Activated CD8-positive, alpha-beta memory T cell treated with anti-CD3 and anti-CD28 coated beads for 1 hour (primary cell): ENCODE measurements at places on chromosomes 4 and X.

GRCh38 chr4:147430111-147430510 is 50.8 kb upstream of the EDNRA start:
- no peak for DNase-seq

GRCh38 chr4:6874981-6875380 is 34.6 kb upstream of the TBC1D14 start:
- DNase-seq, result no peak

DNA sequence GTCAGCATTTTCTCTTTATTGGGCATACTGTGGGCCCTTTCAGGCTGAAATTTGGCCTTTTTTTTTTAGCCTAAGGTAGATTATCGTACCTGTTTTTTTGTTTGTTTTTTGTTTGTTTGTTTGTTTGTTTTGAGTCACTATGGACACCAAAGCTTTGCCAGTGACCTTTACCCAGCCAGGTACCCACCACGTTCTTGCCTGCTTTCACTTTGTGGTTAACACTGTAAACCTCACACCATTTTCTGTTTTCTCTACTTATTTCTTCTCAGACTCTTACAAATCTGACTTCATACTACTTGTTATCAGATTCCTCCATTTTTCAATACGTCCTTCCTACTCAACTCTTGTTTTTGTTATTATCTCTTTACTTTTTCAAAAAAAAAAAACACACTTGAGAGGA is 81.5 kb downstream of the ZNF674 start:
- no peak for DNase-seq

GRCh38 chr4:1562371-1562770 is 121.7 kb downstream of the FAM53A start:
- DNase-seq, result no peak

- no peak for DNase-seq
These were observed 16.2 kb upstream of the AFF1 start for GRCh38 chr4:86918539-86919072.

- no peak for DNase-seq
These were observed 44.9 kb downstream of the NAT8L start for GRCh38 chr4:2103843-2104547.

DNA sequence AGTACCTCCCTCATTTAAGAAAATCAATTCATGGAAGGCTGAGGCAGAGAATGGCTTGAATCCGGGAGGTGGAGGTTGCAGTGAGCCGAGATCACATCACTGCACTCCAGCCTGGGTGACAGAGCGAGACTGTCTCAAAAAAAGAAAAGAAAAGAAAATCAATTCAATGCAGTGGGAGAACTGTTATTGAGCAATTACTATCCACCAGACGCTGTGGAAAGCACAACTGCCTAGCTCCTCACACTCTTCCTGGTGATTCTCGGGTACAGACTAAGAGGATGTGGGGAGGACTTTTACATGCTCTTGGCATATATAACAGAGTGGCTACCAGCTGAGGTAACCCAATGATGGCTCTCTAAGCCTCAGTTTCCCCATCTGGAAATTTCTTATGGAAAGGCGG is 2.7 kb upstream of the TMSB4X start:
- no peak for DNase-seq

DNA sequence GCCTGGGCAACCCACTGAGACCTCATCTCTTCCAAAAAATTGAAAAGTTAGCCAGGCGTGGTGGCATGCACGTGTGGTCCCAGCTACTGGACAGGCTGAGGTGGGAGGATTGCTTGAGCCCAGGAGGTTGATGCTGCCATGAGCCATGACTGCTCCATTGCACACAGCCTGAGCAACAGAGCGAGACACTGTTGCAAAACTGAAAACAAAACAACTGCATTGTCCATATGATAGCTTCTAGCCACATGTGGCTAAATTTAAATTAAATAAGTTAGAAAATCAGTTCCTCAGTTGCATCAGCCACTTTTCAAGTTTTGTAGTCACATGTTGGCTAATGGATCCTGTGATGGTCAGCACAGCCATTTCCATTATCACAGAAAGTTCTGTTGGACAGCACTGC is 67.9 kb downstream of the GAB1 start:
- no peak for DNase-seq

- DNase-seq, result no peak
These were observed 30.5 kb downstream of the RHOH start for GRCh38 chr4:40227284-40227683.

DNA sequence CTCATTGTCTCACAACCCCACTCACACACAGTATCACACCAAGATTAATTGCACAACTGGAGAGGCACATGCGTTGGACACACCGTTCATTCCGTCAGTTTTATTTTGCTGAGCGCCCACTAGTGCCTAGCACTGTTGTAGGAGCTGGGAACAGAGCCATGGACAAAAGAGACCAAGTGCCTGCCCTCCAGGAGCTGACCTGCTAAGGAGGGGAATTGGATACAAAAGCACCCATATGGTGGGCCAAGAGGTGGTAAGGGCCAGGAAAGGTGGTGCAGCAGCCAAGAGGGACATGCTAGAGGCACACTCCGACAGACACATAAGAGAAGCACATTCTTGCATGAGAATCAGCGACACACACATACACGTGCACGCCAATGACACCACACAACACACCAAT is 705 bp upstream of the CRMP1 start:
- DNase-seq, result no peak

DNA sequence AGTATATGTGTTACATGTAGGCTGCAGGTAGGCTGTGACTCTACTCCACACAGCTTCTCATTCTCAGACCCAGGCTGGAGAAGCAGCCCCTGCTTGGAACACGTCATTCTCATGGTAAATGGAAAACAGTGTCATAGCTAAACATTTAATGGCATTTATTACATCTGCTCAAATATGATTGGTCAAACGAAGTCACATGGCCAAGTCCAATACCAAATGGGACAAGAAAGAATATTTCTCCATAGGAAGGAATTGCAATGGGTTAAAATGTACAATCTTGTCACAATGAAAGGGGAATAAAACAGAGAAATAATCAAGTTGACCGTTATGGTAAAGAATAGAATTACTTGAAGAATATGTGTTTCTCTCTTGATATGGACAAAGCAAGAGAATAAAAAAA is 198.6 kb downstream of the ANAPC10 start:
- no peak for DNase-seq

- DNase-seq, result no peak
These were observed 77.3 kb upstream of the CLNK start for GRCh38 chr4:10761903-10762302.

- DNase-seq, result no peak
These were observed 13.5 kb downstream of the PRKX start for GRCh38 chrX:3699821-3700381.

DNA sequence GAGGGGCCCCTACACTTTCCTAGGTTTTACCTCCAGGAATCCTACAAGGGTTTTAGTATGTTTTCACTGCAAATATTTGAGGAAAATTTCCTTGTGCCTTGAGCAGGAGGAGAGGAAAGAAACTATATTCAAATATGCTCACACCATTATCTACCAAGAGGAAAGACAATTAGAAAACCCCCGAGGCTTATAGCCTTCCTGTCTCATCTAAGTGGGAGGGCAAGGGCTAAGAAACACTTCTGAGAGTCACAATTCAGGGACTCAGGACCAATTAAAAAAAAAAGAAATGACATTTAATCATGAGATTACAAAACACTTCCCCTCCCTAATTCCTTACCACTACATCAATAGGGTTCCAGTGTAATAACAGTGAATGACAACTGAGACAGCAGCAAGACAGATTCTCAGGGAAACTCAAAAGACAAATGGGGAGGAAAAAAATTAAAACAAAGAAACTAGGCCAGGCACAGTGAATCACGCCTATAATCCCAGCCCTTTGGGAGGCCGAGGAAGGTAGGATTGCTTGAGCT is 45.6 kb downstream of the ATRX start:
- DNase-seq, result no peak

DNA sequence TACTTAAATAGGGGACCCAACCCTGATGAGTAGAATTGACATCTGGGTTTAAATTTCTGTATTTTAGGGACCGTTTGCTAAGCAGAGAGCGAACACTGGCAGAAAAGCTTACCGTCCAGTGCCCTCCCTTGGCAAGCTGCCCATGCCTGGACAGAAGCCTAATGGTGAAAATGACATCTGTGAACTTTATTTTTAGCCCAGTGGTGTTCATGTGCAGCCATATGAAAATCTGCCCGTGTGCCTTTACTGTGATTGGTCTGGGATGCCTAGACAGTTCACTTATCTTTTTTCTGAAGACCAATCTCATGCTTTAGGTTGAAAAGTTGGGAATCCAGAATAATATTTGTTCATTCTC is 1.1 kb downstream of the STBD1 start:
- DNase-seq, result no peak

- DNase-seq, result no peak
These were observed 52.7 kb upstream of the FTHL17 start for GRCh38 chrX:31124536-31124935.

GRCh38 chr4:146255874-146256273 is 41.5 kb downstream of the REELD1 start:
- DNase-seq, result no peak

DNA sequence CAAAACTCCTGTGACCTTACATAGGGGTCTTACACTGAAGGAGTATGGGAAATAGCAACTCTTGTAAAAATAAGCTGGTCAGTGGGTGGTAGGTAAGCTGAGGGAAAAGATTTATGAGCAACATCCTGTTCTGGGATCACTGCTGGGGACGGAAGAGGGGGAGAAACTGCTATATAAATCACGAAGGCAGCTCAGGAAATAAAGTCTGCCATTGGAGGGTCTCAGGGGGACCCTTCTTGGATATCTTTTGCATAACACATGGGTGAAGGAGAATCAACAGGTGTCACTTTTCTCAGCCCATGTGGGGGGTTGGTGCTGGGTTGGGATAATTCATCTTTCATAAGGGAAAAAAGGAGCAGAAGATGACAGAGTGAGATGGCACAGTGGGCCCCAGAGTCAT is 33.7 kb downstream of the AFF1 start:
- DNase-seq, result no peak

GRCh38 chrX:39877905-39878304 is 219.9 kb downstream of the BCOR start:
- DNase-seq, result no peak

- DNase-seq, result no peak
These were observed at the start of gene NKX6-1 for GRCh38 chr4:84498935-84499623. Gene NKX6-1, minus strand, starts transcription at chr4:84499292. Its CDS starts 1,064 bp downstream, at chr4:84498228.

GRCh38 chr4:6516281-6516680 is 43.9 kb upstream of the PPP2R2C start:
- DNase-seq, result no peak

DNA sequence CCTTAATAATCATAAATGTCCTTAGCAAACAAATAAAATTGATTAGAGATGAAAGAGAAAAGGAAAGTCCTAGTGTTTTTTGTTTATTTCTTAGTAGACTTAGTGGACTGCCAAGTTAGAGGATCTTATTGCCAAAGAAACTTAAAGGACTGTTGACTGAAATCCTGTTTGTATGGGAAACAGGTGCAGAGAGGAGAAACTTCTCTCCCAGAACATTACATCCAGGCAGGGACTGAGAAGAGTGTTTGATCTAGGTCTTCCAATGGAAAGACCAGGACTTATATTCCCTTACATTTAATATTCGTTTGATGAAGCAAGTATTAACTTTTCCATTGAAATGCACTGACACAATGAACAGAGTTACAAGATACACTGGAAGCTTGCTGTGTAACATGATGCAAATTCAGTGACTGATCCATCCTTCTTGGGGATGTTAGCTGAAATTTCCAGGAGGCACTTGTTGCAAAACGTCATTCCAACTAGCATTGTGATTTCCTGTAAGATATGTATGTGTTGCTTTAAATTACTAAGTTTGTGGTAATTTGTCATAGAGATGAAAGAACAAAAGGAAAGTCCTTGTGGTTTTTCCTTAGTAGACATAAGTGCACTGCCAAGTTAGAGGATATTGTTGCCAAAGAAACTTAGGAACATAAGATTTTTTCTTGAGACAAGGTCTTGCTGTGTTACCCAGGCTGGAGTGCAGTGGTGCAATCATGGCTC is 505.6 kb downstream of the STIM2 start:
- DNase-seq, result no peak

- DNase-seq, result no peak
These were observed 54.7 kb downstream of the CNGA2 start for GRCh38 chrX:151789179-151789800.

- DNase-seq, result no peak
These were observed 220.3 kb upstream of the TENM3 start for GRCh38 chr4:182022909-182023308.

DNA sequence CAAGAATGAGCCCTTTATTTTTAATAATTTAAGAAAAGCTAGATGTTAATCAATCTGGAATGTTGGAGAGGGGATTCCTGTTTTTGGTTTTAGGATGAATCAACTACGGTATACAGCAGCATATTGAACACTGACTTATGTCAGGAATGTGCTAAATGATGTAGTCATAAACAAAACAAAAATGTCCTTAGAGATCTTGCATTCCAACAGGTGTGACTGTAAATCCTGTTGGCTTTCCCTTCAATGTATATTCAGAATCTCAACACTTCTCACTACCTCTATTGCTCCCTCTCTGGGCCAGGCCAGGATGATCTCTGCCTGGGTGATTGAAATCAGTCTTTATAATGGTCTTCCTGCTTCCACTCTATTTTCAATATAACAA is 37.8 kb upstream of the BDH2 start:
- DNase-seq, result no peak

DNA sequence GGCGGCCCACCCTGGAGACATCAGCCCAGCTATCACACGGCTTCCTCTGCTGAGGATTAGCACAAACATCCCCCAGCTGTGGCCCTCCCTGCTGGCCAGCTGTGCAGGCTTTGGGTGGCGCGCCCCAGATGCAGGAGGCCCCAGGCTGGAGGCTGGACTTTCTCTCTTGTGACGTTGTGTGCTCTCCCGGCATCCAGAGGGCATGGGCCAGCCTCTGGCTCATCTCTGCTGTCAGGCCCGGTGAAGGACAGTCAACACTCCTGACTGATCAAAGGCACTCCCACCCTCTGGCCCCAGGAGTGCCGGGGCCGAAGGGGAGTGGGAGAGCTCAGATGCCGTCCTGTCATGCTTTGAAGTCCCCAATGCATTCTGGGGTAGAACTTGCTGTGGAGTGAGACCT is 29.9 kb upstream of the PJA1 start:
- no peak for DNase-seq

DNA sequence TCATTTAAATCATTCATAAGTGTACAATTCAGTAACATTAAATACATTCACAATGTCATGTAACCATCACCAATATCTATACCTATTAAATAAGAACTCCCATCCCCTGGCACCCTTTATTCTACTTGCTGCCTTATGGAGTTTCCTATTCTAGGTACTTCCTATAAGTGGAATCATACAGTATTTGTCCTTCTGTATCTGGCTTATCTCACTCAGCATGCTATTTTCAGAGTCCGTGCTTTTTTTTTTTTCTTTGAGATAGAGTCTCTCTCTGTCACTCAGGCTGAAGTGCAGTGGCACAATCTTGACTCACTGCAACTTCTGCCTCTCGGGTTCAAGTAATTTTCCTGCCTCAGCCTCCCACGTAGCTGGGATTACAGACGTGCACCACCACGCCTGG is 67.9 kb upstream of the STOX2 start:
- DNase-seq, result no peak

- DNase-seq, result no peak
These were observed 49.0 kb upstream of the CDKN2AIP start for GRCh38 chr4:183395395-183395794.

GRCh38 chr4:106366026-106366425 is 2.6 kb downstream of the GIMD1 start:
- DNase-seq, result no peak
